ENCODE measurements at places on chromosomes 7 and 10.

DNA sequence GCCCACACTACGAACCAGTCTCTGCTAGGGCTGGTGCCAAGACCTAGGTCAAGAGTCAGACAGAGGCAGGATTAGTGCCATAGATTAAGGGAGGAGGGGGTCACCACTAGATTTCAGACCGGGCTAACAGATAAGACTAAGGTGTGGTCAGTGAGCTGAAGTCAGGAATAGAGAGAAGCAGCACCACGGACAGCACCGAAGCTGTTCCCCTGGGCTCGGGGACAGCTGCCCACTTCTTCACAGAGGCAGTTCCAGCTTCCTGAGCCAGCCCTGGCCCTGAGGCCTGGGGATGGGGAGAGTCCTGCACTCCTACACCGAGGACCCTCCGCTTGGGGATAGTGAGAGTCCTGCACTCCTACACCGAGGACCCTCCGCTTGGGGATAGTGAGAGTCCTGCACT is 11.2 kb upstream of the JAKMIP3 start:
- DNase-seq: no peak

DNA sequence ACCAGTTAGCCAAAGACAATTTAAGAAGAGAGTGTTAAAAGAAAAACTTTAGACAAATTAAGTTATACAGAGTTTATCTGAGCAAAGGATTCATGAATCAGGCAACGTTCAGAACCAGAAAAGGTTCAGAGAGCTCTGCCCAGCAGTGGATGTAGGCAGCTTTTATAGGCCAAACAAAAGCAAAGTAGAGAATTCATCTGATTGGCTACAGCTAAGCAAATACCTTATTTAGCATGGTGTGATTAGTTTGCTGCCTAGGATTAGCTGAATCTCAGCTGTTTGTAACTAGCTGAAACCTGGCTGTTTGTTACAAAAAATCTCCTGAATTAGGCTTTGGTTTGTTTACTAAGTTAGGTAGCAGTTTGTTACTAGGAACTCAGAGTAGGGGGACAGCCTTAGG is 66.0 kb downstream of the SLC25A40 start:
- no peak for DNase-seq

DNA sequence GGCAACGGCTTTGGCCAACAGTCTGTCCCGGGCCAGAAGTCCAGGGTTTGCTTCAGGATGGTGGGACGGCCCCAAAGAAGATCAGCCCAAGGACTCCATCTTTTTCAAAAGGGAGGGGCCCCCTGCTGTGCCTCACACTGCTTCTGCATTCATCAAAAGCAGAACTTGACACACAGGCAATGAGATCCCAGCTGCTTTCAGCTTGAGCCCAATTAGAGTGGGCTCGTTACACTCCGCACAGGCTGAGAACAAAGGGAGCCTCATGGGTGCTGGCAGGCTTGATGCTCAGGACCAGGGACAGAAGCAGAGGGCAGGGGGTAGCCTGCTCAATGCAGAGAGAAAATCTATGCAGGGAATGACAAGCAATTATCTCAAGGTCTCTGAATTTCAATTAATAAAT is 45.5 kb downstream of the VOPP1 start:
- no peak for DNase-seq

- DNase-seq: no peak
Observed at GRCh38 chr10:108913300-108913699, 1010.0 kb downstream of the XPNPEP1 start.

DNA sequence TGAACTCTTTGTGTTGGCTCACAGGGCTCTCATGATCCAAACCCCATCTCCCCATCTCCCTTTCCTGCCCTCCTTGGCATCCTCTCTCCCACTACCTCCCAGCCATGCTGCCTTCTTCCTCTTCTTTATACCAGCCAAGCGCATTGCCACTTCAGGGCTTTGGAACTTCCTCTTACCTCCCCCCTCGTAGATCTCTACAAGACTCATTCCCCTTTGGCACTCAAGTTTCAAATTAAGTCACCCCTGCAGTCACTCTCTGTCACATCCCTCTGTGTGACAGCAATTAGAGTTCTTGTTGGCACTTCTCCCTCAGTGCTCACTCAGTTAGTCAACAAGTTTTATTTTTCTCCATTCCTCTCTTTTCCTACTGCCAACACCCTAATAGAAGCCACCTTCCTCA is 20.8 kb upstream of the NRP1 start:
- no peak for DNase-seq

DNA sequence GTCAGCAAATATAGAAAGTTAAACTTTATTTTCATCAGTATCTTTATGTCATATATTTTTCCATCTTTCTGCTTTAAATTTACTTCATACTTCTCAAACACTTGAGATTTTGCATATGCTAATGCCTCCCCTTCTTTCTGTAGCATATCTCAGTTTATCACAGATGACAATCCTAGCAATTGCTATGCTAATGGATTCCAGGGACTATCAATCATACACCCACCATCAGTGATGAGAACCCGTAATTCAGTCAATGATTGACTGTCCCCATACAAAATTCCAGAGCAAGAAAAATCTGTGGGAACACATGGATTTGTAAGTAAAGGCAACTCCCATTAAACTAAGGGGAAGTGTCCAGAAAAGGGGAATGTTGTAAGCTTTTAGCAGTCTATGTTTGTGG is 432.4 kb upstream of the SEMA3D start:
- DNase-seq: no peak

DNA sequence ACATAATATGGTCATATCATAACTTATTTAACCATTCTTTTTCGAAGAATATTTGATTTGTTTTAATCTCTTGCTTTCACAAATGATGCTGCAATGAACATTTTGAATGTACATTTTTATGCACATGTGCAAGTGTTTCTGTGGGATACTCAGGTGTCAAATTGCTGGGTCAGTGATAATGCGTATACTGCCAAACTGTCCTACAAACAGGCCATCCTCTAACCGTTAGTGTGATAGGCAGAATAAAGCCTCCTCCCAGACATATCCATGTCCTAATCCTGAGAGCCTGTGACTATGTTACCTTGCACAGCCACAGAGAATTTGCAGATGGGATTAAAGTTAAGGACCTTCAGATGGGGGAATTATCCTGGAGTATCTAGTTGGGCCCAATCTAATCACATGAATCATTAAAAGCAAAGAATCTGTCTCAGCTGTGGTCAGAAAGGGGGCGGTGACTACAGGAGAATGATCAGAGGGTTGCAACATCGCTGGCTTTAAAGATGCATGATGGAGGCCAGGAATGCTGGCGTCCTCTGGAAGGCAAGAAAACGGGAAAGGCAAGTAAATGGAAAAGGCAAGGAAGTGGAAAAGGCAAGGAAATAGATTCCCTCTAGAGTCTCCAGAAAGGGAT is 46.7 kb downstream of the FZD1 start:
- DNase-seq: no peak

GRCh38 chr7:130377178-130377577 is 3.1 kb upstream of the CPA1 start:
- no peak for DNase-seq

- no peak for DNase-seq
Observed at GRCh38 chr10:98886686-98887085, 349.0 kb downstream of the HPSE2 start.

GRCh38 chr10:96643920-96644319 is 57.1 kb upstream of the TM9SF3 start:
- no peak for DNase-seq

- no peak for DNase-seq
Observed at GRCh38 chr10:58341947-58342346, 7.1 kb downstream of the UBE2D1 start.

DNA sequence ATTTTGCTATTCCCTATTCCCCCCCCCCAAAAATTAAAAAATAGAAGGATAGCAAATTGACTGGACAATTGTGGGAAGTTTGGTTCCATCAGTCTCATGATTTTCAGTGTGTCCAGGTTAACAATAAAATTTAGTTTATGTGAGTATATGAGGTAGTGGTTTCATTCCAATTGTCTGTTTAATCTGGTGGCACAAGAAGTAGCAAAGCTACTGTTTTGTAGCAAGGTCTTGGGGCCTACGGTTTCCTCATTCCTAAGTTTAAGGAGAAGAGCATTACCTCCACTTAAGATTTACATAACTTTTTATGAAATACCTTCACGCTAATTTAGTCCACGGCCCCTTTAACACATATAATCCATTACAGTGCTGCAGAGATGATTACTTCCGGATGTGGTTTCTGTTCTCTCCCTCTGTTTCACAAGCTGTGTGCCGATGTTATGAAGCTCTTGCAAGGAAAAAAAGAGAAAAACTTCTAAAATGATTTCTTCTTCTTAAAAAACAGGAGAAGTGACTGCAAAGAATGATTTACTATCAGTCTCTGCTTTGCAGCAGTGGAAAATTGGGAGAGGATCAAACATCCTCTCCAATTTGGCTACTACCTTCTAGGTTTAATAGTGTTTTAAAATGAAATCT is 32.7 kb upstream of the NPVF start:
- no peak for DNase-seq

DNA sequence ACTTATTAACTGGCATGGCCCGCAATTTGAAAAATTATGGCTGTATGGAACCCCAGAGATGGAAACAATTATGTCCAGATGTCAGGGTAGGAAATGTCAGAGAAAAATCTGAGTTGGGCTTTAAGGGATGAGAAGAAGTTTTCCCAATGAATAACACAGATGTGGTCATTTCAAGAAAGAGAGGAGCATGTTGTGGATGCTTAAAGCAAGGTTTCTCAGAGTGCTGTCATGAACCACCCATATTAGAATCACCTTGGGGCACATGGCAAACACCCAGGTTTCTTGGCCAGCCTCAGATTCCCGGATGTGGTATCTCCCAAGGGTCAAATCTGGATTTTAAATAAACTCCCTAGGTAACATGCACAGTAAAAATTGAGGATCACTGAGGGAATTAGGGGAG is 43.6 kb downstream of the LAMB4 start:
- no peak for DNase-seq

GRCh38 chr10:7432884-7433726 is 22.3 kb upstream of the SFMBT2 start:
- DNase-seq: no peak

DNA sequence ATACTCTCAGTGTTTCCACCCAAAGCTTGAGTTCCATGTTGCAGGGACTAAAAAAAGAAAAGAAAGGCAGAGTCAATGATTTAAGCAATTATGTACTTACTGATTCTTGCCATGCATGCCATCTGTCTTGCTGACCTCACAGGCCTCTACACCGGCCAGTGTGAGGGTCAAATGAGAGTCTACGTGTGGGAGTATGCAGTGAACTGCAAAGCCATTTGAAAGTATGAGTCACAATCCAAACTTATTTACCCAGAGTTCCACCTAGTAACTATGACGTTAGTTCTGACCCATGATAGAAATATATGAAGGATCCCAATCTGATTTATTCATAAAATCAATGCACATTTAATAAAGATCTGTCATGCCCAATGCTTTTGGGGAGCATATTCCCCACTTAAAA is 26.5 kb downstream of the PDE1C start:
- DNase-seq: no peak

- DNase-seq: no peak
Observed at GRCh38 chr7:13288516-13288915, 601.1 kb downstream of the ARL4A start.

DNA sequence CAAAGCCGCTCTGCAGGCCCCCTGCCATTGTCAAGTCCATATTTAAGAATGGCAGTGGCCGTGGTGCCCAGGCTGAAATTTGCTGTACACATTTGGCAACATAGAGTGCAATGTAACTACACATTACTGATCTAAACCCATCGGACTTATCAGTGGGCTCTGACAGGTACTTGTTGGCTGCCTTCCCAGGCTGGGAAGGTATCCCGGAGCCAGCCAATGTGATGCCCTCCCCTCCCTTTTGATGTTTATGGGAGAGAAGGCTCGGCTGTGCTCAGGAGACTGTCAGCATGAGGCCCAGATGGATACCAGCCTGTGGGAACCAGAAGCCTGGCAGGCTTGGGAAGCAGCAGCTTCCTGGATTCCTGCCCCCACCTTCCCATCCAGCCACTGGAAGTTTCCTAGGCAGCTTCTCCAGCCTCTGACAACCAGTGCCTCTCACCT is 146.1 kb upstream of the TCF7L2 start:
- no peak for DNase-seq
